Activated CD8-positive, alpha-beta T cell treated with anti-CD3 and anti-CD28 coated beads, Interleukin-2, amount 10 ng/mL, durations not matched to agents 7 days and 5 days (primary cell): ENCODE measurements at places on chromosomes 6 and 20. TPM values are rescaled to one million over a fixed set of nuclear protein-coding genes. Genes with fewer than 3 reads are reported as not detected.

LY6G6D gene
- total RNA-seq, result not detected

CCR6 gene
- total RNA-seq, result 3.8 TPM

RIPK1 gene
- total RNA-seq, result 28.0 TPM

DNA sequence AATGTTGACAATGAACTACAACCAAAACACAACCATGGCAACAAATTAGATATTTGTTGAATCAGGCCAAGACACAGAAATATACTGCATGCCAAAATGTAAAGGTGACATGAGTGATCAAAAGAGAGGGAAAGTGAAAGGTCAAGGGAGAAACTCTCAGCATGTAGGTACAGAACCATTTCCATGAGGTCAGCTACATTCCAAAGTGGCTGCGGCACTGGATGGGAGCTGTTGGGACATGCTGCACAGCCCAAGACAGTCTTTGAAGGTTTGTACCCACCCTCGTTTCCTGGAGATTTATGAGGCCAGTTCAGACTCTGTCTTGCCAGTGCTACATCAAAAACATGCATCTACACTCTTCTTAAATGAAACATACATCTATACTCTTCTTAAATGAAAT, 579.9 kb downstream of the BMP2 start:
- no peak for DNase-seq
- no peaks in the 10 kb centered on the region for H3K27me3 ChIP-seq
- no peak overlapping the region for H3K27ac ChIP-seq
- H3K4me1 ChIP-seq, result no peaks in the 10 kb centered on the region
- no peak overlapping the region for H3K4me3 ChIP-seq

DNA sequence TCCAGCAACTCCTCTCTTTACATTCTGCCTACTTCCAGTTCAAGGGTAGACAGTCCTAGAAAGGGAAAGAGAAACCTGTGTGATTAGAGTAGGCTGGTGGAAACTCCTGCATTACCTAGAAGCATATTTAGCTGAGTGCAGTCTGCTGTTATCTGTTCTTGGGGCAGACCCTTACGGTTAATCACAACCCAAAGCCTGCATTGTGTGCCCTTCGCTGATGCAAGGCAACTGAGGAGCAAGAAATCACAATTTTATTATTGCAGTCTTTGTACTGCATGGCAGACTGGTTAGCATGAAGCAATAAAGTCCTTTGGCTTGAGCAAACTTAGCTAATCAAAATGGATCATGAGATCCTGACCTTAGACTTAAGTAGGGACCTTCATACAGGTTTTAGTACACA, 1.5 kb upstream of the GOPC start:
- H3K4me1 ChIP-seq, result peaks cover 26% of the 10 kb centered on the region
- no peak overlapping the region for H3K27ac ChIP-seq
- DNase-seq, result no peak
- no peaks in the 10 kb centered on the region for H3K27me3 ChIP-seq
- H3K4me3 ChIP-seq, result no peak overlapping the region
